ENCODE measurements at places on chromosomes 1 and 21.

GRCh38 chr1:47803815-47804501 is 193.2 kb downstream of the TRABD2B start:
- no peak for DNase-seq

GRCh38 chr1:204274446-204274845 is 60.7 kb upstream of the GOLT1A start:
- DNase-seq = no peak

GRCh38 chr1:2978691-2979190 is 42.5 kb upstream of the ACTRT2 start:
- DNase-seq = no peak

- no peak for DNase-seq
Observed at GRCh38 chr1:30274173-30274970, 449.0 kb downstream of the MATN1 start.

GRCh38 chr1:242147096-242147976 is 148.4 kb upstream of the MAP1LC3C start:
- peak; percentile 18 for DNase-seq
